ENCODE measurements at places on chromosomes 12 and 14.

- DNase-seq = no peak
These were observed 6.3 kb upstream of the FLRT2 start for GRCh38 chr14:85523624-85524023.

- no peak for DNase-seq
These were observed 111.1 kb upstream of the OVCH1 start for GRCh38 chr12:29608581-29608980.

- DNase-seq = no peak
These were observed 13.6 kb upstream of the NUAK1 start for GRCh38 chr12:106152334-106152733.

DNA sequence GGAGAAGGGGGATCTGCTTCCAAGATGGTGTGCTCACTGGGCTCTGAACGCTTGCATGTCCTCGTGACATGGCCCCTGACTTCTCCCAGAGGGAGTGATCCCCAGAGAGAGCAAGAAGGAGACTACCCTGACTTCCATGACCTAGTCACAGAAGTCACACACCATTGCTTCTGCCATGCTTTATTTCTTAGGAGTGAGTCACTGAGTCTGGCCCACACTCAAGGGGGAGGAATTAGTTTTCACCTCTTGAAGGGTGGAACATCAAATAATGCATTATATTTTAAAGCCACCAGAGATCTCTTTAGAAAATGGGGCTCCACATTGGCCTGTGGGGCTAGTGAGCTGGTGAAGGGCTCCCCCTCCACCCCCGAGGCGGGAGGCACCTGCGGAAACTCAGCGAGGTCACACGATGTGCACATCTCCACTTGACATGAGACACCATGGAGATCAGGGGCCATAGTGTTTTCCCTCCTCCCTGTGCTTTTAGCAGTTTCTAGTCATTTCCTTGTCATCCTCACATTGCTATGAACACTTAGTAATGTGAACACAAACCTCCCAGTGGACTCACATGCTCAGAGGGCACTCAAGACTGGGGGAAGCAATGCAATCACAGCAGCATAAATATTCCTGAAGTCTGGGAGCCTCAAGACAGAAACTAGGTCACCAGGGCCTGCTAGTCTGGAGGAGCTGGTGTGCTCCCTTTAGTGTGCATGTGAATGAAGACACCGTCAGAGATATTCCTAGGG lies 87.4 kb upstream of the FZD10 start:
- no peak for DNase-seq

DNA sequence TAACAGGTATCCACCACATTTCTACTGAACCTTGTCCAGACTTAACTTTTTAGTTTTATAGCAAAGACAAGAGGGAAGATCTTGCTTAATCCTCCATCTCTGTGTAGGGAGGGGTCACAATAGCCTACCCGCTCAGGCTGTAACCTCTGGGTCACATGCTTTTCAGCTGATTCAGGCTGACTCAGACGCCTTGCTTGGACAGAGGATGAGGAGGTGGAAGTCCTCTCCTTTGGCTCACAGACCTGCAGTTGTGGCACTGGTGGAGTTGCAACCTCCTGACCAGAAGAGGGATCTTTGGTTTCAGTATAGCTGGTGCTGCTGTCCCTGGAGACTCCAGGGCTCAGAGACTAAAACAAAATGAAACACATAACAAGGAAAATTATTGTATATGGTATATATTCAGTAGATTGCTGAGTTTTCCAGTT lies 16.2 kb downstream of the ACIN1 start:
- DNase-seq = no peak

DNA sequence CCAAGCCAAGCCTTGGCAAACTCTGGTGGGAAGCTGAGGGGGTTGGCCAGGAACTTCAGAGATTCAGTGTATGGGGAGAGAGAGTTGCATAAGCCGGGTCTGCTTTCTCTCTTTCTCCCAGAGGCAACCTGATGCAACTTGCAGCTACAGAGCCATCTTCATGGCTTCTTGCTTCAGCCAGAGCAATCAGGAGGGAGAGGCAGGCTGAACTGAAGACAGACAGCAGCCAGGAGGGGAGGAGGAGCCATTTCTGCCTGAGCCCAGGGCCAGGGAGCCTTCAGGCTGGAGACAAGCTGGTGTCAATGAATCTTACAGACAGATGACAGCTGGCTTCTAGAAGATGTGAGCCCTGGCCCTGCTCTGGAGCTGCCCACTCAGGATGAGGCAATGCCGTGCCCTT lies 18.7 kb downstream of the NPC2 start:
- DNase-seq = no peak

DNA sequence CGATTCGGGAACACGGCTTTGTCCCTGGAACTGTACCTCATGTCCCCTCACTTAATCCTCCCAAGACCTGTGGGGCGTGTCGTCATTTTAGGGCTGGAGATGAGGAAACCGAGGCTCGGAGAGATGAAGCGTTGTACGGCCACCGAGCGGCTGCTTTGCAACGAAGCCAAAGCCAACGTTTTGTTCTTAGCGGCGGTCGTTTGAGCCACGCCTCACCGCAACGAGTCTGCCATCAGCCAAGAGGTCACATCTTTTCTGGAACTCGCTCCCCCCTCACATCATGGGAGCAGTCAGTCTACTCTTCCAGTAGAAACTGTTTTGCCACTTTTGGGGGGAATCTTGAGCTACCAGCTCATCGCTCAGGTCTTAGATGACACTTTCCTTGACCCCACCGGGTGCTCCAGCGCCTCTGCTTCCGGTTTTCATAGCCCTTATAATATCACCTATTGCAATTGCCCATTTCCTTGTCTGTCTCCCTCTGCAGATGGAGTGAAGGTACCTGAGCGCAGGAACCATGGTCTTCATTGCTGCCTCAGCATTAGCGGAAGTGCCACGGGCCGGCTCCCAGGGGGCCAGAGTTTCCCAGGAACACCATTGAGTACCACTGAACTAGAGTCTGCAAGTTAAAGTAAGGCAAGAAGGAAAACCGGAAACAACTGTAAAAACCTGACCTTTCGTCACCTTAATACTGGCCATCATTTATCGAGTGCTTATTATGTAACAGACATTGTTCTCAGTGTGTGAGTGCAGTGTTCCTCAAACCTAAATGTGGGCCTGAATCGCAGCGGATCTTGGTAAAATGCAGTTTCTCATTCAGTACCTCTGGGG lies 19.6 kb downstream of the NINJ2 start:
- DNase-seq = no peak

All from keratinocyte (primary cell).